SHP77 treated with DMSO at 0.1 percent for 48 hours (cell line): ENCODE measurements at places on chromosomes 2 and 18.

DNA sequence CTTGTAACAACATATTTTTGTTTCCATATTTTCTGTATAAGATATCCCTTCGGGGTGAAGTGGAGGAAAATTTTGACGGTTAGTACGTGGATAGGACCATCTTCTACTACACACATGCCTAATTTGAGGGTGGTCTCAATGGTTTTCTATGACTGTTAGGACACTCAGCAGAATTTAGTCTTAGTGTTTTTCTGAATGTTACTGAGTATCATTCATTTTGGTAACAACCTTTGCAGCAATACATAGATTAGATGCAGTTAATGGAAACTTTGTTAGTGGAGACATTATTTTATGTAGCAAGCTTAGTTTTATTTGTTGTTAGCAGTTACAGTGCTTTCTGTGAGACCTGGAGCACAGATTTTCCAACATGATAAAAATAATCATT lies 1.6 kb downstream of the ITGAV start:
- no peak for DNase-seq

DNA sequence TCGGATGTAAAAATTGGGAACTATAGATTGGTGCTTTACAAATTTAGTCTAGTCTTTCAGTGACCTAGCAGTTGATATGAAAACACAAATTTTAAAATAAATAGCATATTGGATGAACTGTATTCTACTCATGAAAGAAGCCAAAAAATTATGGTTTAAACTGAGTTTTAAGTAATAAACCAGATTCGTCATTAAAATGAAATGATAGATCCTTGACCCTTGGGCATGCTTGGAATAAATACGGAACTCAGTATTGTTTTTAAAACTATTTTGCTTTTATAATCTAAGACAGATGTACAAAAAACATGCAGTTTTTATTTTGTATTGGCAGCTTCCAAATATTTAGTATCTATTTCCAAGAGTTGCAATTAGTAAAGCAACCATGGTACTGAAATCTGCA lies 34.6 kb upstream of the TBR1 start:
- no peak for DNase-seq

GRCh38 chr18:80200932-80201672 lies 46.2 kb downstream of the PARD6G start:
- no peak for DNase-seq

- DNase-seq: no peak
Measured at GRCh38 chr2:187194049-187194448, 254.0 kb downstream of the CALCRL start.

- no peak for DNase-seq
Measured at GRCh38 chr2:186995092-186995491, 146.1 kb upstream of the ZSWIM2 start.

DNA sequence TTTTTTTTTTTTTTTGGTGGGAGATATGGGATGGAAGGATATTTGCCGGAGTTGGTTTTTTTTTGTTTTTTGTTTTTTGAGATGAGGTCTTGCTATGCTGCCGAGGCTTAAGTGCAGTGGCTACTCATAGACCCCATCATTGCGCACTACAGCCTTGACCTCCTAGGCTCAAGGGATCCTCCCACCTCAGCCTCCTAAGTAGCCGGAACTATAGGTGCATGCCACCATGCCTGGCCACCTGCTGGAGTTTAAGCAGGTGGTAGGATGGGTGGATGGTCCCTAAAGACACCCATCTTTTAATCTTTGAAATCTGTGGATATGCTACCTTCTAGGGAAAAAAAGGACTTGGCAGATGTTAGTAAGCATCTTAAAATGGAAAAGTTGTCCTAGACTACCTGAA lies 169.8 kb downstream of the TGIF1 start:
- no peak for DNase-seq

DNA sequence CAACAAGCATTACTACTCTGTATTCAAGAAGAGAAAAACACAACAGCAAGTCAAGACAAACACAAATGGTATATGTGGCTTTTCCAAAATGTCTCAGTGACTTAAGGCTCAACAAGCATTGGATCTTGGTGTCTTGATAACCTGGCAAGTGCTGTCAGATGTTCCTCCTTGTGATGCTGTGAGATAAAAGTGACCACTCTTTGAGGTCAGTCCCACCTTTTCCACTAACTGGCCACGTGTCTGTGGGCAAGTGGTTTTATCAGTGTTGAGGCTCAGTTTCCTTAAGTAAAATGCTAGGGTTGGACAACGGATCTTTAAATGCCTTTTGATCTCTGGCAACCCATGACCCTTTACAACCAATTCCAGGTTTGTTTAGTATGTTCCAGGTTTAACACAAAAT lies 98.7 kb downstream of the BCL2 start:
- DNase-seq: no peak

- DNase-seq: no peak
Measured at GRCh38 chr2:174717273-174717672, 47.0 kb downstream of the CHRNA1 start.

DNA sequence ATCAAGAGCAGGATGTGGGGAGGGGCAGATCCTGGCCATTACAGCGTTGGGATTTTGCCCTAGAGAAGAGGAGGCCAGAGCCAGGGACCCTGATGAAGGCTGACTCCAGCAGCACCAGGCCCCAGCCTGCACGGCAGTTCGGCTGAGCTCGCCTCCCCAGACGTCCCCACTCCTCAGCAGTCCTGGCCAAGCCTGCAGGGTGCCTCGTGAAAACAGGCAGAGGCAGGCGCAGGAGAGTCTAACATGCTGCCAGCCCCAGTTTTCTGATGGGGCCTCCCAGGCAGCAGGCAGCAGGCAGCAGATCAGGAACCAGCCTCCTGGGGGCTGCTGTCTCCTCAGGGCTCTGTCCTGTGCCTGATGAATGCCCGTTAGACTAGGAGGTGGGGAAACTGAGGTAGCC lies 19.7 kb upstream of the GLI2 start:
- no peak for DNase-seq

- DNase-seq: no peak
Measured at GRCh38 chr2:239360008-239360407, 40.8 kb downstream of the HDAC4 start.

DNA sequence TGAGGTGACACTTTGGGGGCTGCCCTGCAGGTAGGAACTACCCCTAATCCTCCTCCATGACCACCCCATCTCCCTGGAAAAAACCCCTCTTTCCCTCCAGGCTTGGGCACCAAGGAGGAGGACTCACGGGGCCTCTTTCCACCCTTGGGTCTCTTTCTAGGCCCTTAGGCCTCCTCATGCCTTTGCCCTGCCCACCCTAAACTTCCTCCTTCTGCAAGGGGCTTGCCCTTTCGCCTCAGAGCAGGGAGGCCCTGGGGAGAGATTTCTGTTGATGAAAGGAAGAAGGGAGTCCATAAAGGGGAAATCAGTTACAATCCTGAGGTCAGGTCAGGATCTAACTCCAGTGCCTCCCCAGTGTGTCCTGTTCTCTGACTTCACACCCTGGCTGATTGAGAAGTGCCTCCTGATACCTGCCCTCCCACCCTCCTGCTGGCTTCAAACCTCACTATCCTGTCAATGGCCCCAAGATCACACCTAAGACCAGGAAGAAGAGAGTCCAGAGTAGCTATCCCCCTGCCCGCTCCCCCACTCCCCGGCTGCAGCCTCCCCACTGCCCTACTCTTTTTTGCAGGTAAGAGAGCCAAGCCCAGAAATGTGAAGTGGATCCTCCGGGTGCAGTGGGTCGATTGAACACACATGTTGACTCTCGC lies 16.7 kb upstream of the TNS1 start:
- DNase-seq: no peak

DNA sequence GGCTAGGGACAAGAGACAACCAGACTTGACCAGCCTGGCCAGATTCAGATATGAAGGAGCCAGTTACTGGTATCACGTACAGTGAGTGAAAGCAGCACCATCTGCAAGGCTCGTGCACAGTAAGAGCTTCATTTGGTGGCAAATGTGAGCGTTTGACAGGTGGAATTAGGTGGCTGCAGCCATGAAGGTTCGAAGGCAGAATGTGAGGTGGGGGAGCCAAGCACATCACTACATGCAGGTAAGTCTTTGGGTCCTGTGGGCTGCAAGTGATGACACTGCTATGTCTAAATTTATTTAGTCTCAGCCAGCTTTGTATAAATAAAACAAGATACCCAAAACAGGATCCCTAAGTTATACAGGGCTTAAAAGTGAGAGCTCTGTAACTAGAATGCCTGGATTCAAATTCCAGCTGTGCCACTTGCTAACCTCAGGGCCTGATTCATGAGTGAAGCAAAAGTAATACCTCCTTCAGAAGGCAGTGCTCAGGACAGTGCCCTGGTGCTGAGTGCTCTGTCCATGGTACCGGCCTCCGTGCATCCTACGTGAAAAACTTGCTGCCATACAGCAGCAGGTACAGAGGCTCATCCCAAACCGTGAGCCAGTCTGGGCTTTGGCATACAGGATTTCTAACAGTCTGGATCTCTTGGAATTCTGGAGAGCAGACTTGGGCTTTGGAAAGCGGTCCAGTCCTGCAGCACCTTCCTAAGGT lies 18.6 kb downstream of the DDX18 start:
- DNase-seq: no peak

GRCh38 chr2:20077411-20077940 lies 26.0 kb upstream of the LAPTM4A start:
- DNase-seq: no peak

DNA sequence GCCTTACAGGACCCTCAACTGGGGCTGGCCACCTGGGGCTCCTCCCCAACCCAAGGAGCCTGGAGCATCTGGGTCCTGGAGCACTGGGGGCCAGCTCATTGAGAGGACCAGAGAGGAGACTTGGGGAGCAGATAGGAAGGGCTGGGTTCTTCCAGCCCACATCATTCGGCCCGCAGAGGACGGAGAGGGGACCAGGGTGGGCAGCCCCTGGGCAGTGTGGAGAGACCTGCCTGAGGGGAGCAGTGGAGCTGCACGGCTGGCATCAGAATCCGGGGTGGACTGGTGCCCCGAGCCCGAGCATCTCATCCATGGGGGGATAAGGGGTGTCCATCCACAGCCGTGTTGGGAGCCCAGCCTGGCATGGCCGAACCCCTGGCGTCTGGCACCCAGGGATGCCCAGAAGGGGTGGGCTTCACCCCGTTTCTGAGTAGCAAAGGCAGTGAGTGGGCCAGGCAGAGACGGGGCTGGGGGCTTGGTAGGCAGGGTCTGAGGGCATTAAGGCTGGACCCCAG lies 11.3 kb downstream of the GPC1 start:
- no peak for DNase-seq

DNA sequence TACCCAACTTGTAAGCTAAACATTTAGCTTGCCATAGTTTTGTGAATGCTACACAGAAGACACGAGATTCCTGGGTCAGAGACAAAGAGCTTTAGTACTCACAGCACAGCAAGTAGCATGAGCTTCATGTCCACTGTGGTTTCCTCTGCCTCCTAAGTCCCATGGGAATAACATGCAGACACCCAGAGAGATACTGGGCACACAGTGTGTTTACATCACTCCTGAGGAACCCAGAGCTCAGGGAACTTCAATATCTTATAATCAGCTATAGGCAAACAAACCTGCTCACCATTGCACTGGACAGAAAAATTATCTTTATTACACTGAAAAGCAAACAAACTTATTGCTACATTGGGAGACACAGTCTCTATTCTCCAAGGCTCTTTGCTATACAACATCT lies 14.5 kb upstream of the NCK2 start:
- no peak for DNase-seq

DNA sequence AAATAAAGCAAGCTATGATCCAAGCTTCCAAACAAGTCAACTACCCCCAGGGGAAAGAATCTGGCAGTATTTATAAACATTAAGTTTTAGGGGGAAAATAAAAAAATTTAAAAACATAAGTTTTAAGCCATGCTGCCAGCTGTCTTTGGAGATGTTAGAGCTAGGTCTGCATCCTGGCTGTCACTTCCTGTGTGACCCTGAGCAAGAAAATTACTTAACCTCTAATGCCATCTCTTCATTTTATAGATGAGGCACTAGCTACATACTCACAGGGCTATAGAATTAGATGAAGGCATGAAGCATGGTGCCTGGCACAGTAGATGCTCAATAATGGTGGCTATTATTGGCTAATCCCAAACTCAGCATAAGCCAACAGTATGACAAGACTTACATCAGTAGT lies 28.1 kb downstream of the STARD7 start:
- DNase-seq: no peak

DNA sequence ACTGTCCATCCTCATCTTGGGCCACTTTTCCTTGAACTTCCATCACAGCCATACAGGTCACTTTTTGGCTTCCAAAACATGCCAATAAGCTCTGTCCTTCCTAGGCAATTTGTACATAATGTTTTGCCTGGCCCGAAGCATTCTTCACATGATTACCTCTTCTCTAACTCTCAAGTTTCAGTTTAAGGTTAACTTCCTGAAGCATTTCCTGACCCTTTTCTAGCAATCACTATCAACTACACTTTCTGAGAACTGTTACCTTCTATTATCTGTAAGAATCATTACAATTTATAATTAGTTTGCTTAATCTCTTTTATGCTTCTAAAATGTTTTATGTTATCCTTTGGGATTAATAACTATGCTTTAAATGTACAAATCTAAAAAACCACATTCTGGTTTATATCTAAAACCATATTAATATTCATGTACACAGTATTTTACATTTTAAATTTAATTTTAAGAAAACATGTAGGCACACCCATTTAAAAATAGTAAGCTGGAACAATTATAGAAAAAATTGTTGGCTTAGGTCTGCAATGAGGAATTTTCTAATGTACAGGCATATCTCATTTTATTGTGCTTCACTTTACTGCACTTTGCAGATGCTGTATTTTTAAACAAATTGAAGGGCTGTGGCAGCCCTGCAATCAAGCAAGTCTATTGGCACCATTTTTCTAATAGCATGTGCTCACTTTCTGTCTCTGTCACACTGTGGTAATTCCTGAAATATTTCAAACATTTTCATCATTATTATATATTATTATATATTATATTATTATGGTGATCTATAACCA lies 76.4 kb downstream of the C2orf74 start:
- no peak for DNase-seq

DNA sequence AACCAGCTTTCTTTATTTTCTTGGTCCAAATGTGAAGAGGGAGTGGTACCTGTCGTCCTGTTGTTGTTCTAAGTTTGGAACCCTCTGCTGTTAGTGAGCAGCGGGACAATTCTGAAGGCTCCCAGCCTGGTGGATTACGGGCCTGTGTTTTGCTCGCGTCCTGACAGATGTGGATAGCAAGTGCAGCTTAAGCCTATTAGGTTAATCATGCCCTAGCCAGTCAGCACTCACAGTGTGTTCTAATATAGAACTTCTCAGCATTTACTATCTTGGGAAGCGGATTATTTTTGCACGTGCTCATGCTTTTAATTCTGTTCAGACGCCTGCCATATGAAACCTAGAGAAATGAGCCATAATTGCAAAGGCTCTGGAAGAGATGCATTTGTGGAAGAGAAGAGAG lies at the start of gene PCARE:
Gene PCARE, minus strand, starts transcription at position 113 of the 400 bp plus-strand sequence. CDS start 262 bp downstream, outside the sequence.
- no peak for DNase-seq

- DNase-seq: no peak
Measured at GRCh38 chr2:122764014-122764413, 1008.6 kb downstream of the TSN start.

DNA sequence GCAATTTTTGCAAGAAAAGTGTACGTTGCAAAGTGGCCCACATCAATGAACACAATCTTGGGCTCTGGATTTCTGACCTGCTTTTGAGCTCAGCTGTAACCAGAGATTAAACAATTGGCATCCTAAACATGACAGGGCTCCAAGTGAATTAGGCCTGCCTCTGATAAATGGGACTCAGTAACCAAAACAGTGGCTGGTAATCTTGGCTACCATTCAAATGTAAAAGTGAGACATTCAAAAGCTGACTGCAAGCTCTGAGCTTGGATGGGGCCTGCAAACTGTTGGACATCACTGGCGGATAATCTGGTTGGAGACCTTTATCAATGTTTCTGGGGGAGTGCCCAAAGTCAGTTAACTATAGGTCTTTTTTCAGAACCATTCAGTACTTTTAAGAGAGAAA lies 160.7 kb downstream of the RAB3GAP1 start:
- no peak for DNase-seq

GRCh38 chr18:7452331-7452730 lies 114.8 kb upstream of the PTPRM start:
- no peak for DNase-seq
